Placental pericyte (primary cell): ENCODE measurements at places on chromosomes 6 and 20. TPM values are rescaled to one million over a fixed set of nuclear protein-coding genes. Genes with fewer than 3 reads are reported as not detected.

MATN4 gene
- total RNA-seq = 0.22 TPM in 1 of 2 replicates, not detected in the other

NKX2-4 gene
- total RNA-seq = not detected in 2 replicates

GRIK2 gene
- 0.44 and 10.6 TPM in 2 replicates for total RNA-seq

HLA-DRB1 gene
- 0.14 TPM in 1 of 2 replicates, not detected in the other for total RNA-seq

ENPP1 gene
- 12.5 and 67.4 TPM in 2 replicates for total RNA-seq
